ENCODE measurements at places on chromosomes 6 and 20. TPM values are rescaled to one million over a fixed set of nuclear protein-coding genes. Genes with fewer than 3 reads are reported as not detected.

Gene LGSN
- not detected for polyA plus RNA-seq

Gene ADGB
- polyA plus RNA-seq, result not detected

Gene ANKEF1
- polyA plus RNA-seq, result 3.9 TPM

Gene SLC22A2
- polyA plus RNA-seq, result not detected

Gene GSTA2
- polyA plus RNA-seq, result not detected

Gene BPIFA1
- polyA plus RNA-seq, result not detected

Gene OLIG3
- not detected for polyA plus RNA-seq

GRCh38 chr6:39839445-39839844, 47.3 kb downstream of the DAAM2 start:
- DNase-seq, result no peak
- H3K27ac ChIP-seq, result no peak overlapping the region
- H3K27me3 ChIP-seq, result no peaks in the 10 kb centered on the region
- no peak overlapping the region for H3K4me3 ChIP-seq
- H3K4me1 ChIP-seq, result no peaks in the 10 kb centered on the region

GRCh38 chr6:5378331-5378730, 117.0 kb downstream of the FARS2 start:
- no peaks in the 10 kb centered on the region for H3K36me3 ChIP-seq
- no peak overlapping the region for H3K4me3 ChIP-seq
- DNase-seq, result no peak
- no peaks in the 10 kb centered on the region for H3K27me3 ChIP-seq

DNA sequence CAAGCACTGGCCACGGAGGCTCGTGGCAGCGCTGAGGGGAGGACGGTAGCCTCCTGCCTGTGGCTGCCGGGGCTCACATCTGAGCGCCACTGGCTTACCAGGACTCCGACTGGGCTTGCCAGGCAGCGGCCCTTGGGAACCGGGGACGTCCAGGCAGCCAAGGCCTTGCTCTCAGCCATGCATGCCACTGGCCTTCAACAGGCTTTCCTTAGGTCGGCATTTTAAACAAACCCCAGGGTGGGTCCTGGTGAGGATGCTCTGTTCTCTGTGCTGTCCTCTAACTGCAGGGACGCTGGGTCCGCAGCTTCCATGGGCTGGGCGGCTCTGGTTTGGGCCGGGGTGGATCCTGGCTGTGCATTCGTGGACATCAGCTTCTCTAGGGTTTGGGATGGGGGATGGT, 59.1 kb upstream of the BHLHE23 start:
- H3K27ac ChIP-seq, result no peak overlapping the region
- no peak for DNase-seq
- no peaks in the 10 kb centered on the region for H3K4me1 ChIP-seq
- no peaks in the 10 kb centered on the region for H3K36me3 ChIP-seq

DNA sequence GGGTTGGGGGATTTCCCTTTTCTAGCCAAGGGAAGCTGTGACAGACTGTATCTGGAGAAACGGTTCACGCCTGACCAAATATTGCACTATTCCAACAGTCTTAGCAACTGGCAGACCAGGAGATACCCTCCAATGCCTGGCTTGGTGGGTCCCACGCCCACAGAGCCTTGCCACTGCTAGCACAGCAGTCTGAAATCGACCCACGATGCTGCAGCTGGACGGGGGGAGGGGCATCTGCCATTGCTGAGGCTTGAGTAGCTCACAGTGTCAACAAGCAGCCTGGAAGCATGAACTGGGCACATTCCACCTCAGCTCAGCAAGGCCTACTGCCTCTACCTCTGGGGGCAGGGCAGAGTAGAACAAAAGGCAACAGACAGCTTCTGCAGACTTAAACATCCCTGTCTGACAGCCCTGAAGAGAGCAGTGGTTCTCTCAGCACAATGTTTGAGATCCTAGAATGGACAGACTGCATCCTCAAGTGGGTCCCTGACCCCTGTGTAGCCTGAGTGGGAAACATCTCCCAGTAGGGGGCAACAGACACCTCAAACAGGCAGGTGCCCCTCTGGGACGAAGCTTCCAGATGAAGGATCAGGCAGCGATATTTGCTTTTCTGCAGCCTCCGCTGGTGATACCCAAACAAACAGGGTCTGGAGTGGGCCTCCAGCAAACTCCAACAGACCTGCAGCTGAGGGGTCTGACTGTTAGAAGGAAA, 89.9 kb upstream of the ECI2 start:
- no peak for DNase-seq
- H3K27me3 ChIP-seq, result peaks cover 3% of the 10 kb centered on the region
- H3K4me3 ChIP-seq, result no peak overlapping the region
- H3K27ac ChIP-seq, result no peak overlapping the region

DNA sequence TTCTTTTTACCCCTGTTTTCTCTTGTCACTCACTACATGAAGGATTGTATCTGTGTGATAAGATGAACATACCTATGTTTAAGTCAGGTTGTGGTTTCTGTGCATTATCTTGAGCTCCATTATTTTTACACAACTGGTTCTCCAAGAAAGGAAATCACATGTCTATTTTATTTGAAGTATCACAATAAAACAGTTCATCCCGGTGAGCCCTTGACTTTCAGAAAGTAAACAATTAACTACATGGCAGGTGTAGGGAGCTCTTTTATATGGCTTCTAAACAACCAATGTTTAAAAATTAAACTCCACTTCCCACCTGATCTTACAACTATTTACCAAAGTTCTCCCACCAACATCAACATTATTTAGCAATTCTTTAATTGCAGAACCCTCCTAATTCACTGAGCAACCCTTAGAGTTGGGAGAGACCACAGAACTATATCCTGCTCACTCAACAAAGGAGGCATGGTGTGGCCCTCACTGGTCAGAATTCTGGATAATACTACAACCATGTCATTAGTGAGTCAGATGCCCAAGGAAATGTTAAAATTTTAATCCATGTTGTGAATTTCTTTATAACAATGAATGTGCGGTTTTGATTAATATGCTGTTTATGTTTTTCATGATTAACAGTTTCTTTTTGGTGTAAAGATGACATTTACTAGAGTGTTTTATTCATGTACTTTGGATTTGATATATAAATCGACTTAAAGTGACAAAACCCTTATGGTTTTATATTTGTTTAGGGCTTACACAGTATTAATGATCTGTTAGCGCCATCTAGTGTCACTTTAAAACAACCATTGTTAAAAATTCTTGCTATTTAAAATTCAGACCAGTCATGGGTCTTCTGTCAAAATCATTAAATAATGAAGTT, 50.0 kb upstream of the SCGN start:
- no peak overlapping the region for H3K4me3 ChIP-seq
- H3K4me1 ChIP-seq, result no peaks in the 10 kb centered on the region
- DNase-seq, result no peak
- no peaks in the 10 kb centered on the region for H3K36me3 ChIP-seq
- H3K27ac ChIP-seq, result no peak overlapping the region

DNA sequence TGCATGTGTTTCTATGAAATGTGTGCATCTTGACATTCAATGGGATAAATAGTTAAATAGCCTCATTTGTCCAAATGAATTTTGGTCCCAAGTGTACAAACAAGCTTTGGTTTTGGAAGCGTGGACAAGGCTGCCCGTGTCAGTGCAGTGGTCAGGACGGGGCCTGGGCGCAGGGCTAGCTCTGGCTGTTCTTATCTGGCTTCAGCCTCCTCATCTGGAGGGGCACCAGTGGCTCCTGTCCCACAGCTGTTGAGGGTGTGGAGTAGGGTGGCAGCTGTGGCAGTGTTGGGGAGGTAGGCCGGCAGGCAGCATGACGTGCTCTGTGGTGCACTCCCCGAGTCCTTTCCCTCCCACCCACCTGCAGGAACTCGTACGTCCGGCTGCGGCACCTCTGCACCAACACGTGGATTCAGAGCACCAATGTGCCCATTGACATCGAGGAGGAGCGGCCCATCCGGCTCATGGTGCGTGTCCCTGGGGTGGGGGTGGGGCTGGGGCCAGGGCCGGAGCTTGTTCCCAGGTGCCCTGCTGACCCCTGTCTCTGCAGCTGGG, 43.5 kb downstream of the ITPR3 start:
- H3K4me1 ChIP-seq, result peaks cover 13% of the 10 kb centered on the region
- no peak overlapping the region for H3K27ac ChIP-seq
- no peak for DNase-seq
- peaks cover 64% of the 10 kb centered on the region for H3K36me3 ChIP-seq
- H3K4me3 ChIP-seq, result no peak overlapping the region

- H3K36me3 ChIP-seq, result peaks cover 50% of the 10 kb centered on the region
- DNase-seq, result no peak
- no peaks in the 10 kb centered on the region for H3K27me3 ChIP-seq
- H3K4me3 ChIP-seq, result no peak overlapping the region
These were observed 69.6 kb downstream of the ZNF292 start for GRCh38 chr6:87224971-87225370.

DNA sequence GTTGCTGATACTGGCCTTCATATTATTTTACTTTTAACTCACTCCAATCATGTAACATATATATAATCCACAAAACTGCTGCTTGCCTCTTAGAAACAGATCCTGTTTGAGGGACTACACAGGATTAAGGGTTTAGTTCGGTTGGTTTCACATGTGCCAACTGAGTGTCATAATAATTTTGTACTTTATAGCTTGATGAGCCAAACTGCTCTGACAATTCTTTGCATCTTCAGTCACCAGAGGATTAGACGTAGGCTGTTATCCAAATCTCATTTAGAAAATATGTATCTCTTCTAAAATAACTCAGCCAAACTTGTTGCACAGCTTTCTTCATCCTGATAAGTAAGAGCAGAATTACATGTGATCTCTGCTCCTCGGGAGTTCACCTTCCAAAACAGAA, 643.6 kb upstream of the PTCHD4 start:
- H3K4me3 ChIP-seq, result no peak overlapping the region
- DNase-seq, result no peak
- H3K27me3 ChIP-seq, result no peaks in the 10 kb centered on the region
- H3K27ac ChIP-seq, result no peak overlapping the region
- H3K4me1 ChIP-seq, result no peaks in the 10 kb centered on the region

- no peak overlapping the region for H3K27ac ChIP-seq
- H3K4me1 ChIP-seq, result no peaks in the 10 kb centered on the region
- H3K27me3 ChIP-seq, result no peaks in the 10 kb centered on the region
- no peak for DNase-seq
- no peaks in the 10 kb centered on the region for H3K36me3 ChIP-seq
These were observed 50.0 kb upstream of the ECI2 start for GRCh38 chr6:4185419-4185818.

DNA sequence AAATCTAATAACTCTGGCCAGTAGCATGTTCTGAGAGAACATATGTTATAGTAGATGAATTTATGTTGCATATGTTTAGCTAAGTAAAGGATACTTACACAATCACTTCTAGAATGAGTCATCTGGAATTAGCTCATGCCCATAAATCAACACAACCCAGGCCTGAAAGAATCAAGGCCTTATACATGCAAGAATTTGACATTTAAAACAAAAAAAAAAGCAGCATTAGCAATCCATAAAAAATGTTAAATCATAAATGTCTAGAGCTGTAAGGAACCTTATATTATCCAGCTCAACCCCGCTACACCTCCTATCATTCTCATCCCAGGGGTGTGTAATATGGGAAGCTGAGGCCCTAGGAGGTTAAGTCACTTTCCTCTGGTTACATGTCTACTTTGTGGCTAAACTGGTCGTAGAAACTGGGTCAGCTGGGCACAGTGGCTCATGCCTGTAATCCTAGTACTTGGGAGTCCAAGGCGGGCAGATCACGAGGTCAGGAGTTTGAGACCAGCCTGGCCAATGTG, 105.2 kb upstream of the CARMIL1 start:
- H3K27me3 ChIP-seq, result no peaks in the 10 kb centered on the region
- H3K27ac ChIP-seq, result no peak overlapping the region
- no peaks in the 10 kb centered on the region for H3K4me1 ChIP-seq
- DNase-seq, result no peak

DNA sequence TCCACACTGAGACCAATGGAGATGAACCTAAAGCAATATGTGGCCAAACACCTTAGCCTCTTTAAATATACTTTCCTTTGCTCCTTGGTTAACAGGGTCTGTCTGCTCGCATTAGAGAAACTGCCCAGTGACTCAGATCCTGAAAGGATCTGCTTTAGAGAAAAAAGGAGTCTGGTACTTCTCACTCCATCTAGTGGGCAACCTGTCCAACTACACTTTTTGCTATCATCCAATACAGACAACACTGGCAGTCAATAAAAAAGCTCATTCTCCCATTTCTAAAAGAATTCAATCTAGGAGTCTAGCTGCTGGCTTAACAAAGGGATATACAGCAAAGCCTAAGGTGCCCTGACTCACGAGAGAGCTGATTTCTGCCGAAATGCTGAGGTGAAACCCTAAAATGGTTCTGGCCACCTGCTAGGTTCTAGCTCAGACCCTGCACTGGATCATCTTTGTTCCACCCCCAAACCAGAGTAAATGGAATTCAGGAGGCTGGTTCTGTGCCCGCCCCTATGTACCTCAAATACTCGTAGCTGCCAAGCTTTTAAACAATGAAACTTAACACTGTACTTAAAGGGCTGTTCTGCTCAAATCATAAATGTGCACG, 11.5 kb downstream of the GNL1 start:
- H3K27ac ChIP-seq, result peak overlapping the region; percentile 64
- peaks cover 24% of the 10 kb centered on the region for H3K36me3 ChIP-seq
- no peaks in the 10 kb centered on the region for H3K27me3 ChIP-seq
- H3K4me1 ChIP-seq, result peaks cover 35% of the 10 kb centered on the region

DNA sequence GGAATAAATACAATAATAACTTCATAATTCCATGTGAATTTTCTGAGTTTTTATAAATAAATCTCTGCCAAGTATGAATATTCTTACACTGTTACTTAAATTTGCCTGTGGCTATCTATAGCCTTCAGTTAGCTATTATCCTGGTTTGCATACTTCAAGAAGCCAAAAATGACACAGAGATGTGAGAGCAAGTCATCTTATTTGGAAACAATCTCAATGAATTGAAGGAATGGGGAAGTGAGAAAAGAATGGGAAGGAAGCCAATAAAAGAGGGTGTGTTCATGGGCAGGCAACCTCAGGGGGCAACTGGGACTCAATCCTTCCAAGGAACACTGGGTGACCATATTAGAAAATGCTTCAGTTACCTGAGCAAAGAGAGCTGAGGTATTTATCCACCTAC, 9.9 kb downstream of the HAO1 start:
- H3K4me1 ChIP-seq, result no peaks in the 10 kb centered on the region
- H3K27me3 ChIP-seq, result no peaks in the 10 kb centered on the region
- H3K4me3 ChIP-seq, result no peak overlapping the region
- DNase-seq, result no peak
- H3K36me3 ChIP-seq, result no peaks in the 10 kb centered on the region

GRCh38 chr6:86723729-86724128, 213.6 kb upstream of the HTR1E start:
- H3K27ac ChIP-seq, result no peak overlapping the region
- DNase-seq, result no peak
- no peaks in the 10 kb centered on the region for H3K27me3 ChIP-seq
- H3K4me1 ChIP-seq, result no peaks in the 10 kb centered on the region
- H3K36me3 ChIP-seq, result no peaks in the 10 kb centered on the region
- no peak overlapping the region for H3K4me3 ChIP-seq

GRCh38 chr20:13995841-13996240, 525 bp downstream of the MACROD2 start:
- no peaks in the 10 kb centered on the region for H3K36me3 ChIP-seq
- H3K27ac ChIP-seq, result no peak overlapping the region
- H3K4me3 ChIP-seq, result no peak overlapping the region
- H3K27me3 ChIP-seq, result no peaks in the 10 kb centered on the region
